ENCODE measurements at places on chromosomes 7 and 10. TPM values are rescaled to one million over a fixed set of nuclear protein-coding genes. Genes with fewer than 3 reads are reported as not detected.

The GALNT17 gene
- total RNA-seq: not detected

GRCh38 chr10:3850999-3851937 lies 66.3 kb upstream of the KLF6 start:
- no peak overlapping the region for H3K4me3 ChIP-seq
- peaks cover 47% of the 10 kb centered on the region for H3K4me1 ChIP-seq
- no peak for DNase-seq
- no peaks in the 10 kb centered on the region for H3K27me3 ChIP-seq
- no peaks in the 10 kb centered on the region for H3K36me3 ChIP-seq

GRCh38 chr7:100623951-100624824 lies 11.8 kb downstream of the MOSPD3 start:
- H3K4me3 ChIP-seq: no peak overlapping the region
- H3K36me3 ChIP-seq: no peaks in the 10 kb centered on the region
- no peak for DNase-seq
- H3K27me3 ChIP-seq: no peaks in the 10 kb centered on the region
- peaks cover 14% of the 10 kb centered on the region for H3K4me1 ChIP-seq
- H3K27ac ChIP-seq: no peak overlapping the region

The OPN4 gene
- not detected for total RNA-seq

The SEMA3C gene
- not detected for total RNA-seq

All from activated CD8-positive, alpha-beta T cell treated with anti-CD3 and anti-CD28 coated beads for 36 hours (primary cell).